ENCODE measurements at places on chromosomes 3 and 15. TPM values are rescaled to one million over a fixed set of nuclear protein-coding genes. Genes with fewer than 3 reads are reported as not detected.

The ANKRD63 gene
- total RNA-seq = not detected

DNA sequence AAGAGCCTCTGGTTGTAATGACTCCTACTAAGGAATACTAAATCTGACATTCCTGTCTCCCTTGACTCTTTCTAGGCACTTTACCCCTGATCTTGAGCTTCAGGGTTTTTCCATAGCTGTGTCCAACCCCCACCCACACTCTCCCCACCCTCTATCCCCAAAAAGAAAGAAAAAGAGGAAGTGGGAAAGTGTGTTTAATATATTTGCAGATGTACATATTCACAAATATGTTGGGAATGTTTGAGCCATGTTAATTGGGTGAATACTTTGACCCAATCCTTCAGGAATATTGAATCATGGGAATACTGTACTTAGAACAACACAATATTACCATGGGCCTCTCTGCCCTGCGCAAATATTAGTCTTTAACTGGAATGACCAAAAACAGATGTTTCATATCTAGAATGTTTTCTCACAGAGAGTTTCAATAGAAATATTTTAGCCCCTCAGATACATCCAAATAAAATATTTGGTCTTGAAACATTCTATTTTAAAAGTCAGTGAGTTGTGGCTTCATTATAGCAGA, 19.8 kb upstream of the PFN2 start:
- DNase-seq = no peak

DNA sequence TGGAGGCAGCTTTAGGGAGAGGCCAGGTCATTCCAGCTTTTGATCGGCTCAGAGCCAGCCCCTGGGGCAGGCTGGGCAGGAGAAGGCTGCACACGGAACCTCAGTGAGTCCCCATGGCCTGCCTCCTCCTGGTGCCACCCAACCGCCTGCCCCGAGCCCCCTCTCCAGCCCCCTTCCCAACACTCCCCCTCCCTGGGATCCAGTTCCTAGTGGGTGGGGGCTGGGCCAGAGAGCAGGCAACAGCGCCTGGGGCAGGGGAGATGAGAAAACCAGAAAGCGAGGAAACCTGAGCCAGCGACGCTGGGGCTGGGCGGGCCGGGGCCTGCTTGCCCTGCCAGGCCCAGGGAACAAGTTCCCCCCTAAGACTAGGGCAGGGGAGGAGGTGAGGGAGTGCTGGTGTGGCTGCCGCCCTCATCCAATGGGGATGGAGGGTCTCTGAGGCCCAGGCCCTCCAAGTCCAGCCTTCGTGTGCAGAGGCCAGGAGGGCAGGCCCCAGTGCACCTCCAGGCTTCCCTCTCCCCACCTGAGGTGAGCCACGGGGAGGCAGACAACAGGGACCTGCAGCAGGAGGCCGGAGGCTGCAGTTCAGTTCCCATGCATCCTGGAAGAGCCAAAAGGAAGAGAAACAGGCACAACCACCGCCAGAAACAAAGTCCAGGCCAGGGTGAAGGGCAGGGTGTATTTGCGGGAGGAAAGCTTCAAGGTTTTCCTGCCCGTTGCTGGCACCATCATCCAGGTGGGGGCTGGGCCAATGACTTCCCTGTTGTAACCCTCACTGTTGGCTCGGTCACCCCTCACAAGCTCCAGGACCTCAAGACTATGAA, 4.0 kb upstream of the SEMA3F start:
- no peak for DNase-seq

GRCh38 chr3:196660381-196661166, 21.1 kb downstream of the NRROS start:
- DNase-seq = no peak

- no peak for DNase-seq
Measured at GRCh38 chr3:48409291-48410201, 20.3 kb downstream of the PLXNB1 start.

- DNase-seq = peak; percentile 64
Measured at GRCh38 chr15:31275331-31276262, 51.0 kb upstream of the KLF13 start.

DNA sequence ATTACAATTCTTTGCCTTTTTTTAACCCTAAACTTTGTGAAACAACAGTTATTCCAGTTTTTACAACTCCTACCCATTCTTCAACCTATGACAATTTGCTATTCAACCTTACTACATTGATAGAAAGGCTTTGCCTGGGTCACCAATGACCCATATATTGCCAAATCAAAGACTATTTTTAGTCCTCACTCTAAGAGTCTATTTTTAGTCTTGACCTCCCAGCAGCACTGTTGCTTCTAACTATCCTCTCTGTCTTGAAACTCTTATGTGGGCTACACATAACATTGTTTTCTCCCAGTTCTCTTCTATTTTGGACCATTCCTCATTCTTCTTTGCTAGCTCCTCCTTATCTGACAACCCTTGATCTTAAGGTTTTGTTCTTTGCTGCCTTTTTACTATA, 71.4 kb downstream of the C3orf80 start:
- no peak for DNase-seq

The MME gene
- 77.4 TPM for total RNA-seq

- no peak for DNase-seq
Measured at GRCh38 chr15:58732625-58733363, 16.7 kb downstream of the ADAM10 start.

The COL8A1 gene
- total RNA-seq = 25.1 TPM

GRCh38 chr3:113436809-113437208, 4.5 kb downstream of the CFAP44 start:
- peak; percentile 37 for DNase-seq
